ENCODE measurements at places on chromosomes 2 and 18. TPM values are rescaled to one million over a fixed set of nuclear protein-coding genes. Genes with fewer than 3 reads are reported as not detected.

Gene DSEL
- 101 TPM for total RNA-seq

Gene CHRND
- total RNA-seq: not detected

Gene RAB3GAP1
- 100 TPM for total RNA-seq

Gene ALMS1
- total RNA-seq: 18.6 TPM

Gene ANKRD29
- total RNA-seq: 0.43 TPM

Gene DNAH6
- total RNA-seq: under 0.01 TPM

Gene STPG4
- total RNA-seq: 0.64 TPM

Gene PDE1A
- total RNA-seq: 1.7 TPM

Gene INO80D
- total RNA-seq: 7.7 TPM

Gene POTEF
- total RNA-seq: 4.8 TPM

Gene ACTR3
- 323 TPM for total RNA-seq

Gene ACVR1C
- total RNA-seq: under 0.01 TPM

Gene NAT8
- total RNA-seq: not detected

Gene SIX3
- total RNA-seq: not detected

Gene IL1B
- 2.6 TPM for total RNA-seq

Gene NOSTRIN
- 0.43 TPM for total RNA-seq

Gene CTAGE1
- 0.43 TPM for total RNA-seq

Gene POTEI
- under 0.01 TPM for total RNA-seq

Gene DUSP19
- 1.6 TPM for total RNA-seq

Gene G6PC2
- not detected for total RNA-seq

Gene SMYD5
- total RNA-seq: 20.7 TPM

Gene UGT1A3
- not detected for total RNA-seq

Gene FAM228A
- total RNA-seq: 0.43 TPM

Gene NUP35
- 8.1 TPM for total RNA-seq

Gene TCF23
- total RNA-seq: not detected

Gene VWC2L
- total RNA-seq: under 0.01 TPM

Gene ADAM23
- total RNA-seq: 9.5 TPM

Gene SCN3A
- total RNA-seq: under 0.01 TPM

Gene GBX2
- total RNA-seq: not detected

Gene REG1B
- not detected for total RNA-seq
